ENCODE measurements at places on chromosomes 2 and 18. TPM values are rescaled to one million over a fixed set of nuclear protein-coding genes. Genes with fewer than 3 reads are reported as not detected.

GRCh38 chr18:55064760-55065159, 105.5 kb upstream of the CCDC68 start:
- no peaks in the 10 kb centered on the region for H3K4me1 ChIP-seq
- H3K27me3 ChIP-seq = no peaks in the 10 kb centered on the region
- H3K36me3 ChIP-seq = no peaks in the 10 kb centered on the region
- no peak for DNase-seq
- H3K4me3 ChIP-seq = no peak overlapping the region
- H3K27ac ChIP-seq = no peak overlapping the region

DNA sequence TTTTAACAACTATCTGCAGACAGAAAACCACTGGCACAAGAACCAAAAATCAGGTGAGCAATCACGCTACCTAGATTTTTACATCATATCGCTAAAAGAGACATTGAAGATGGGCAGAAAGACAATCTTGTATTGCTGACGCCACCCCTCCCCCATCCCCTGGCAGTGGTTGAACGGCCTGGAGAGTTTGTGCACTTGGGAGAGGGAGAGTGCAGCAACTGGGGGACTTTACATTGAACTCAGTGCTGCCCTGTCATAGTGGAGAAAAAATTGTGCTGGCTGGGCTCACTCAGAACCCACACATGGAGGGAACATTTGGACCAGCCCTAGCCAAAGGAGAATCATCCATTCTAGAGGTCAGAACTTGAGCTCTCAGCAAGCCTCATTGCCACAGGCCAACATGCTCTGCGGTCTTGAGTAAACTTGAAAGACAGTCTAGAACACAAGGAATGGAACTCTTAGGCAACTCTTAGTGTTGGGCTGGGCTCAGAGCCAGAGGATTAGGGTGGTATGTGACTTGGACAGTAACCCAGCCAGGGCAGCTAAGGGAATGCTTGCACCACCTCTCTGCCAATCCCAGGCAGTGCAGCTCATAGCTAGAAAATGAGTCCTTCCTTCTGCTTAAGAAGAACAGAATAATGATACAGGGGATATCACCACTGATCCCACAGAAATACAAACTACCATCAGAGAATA, 220.0 kb upstream of the CYP26B1 start:
- H3K36me3 ChIP-seq = no peaks in the 10 kb centered on the region
- H3K27ac ChIP-seq = peak overlapping the region; percentile 43
- H3K4me3 ChIP-seq = no peak overlapping the region
- H3K27me3 ChIP-seq = no peaks in the 10 kb centered on the region
- DNase-seq = peak; percentile 94

DNA sequence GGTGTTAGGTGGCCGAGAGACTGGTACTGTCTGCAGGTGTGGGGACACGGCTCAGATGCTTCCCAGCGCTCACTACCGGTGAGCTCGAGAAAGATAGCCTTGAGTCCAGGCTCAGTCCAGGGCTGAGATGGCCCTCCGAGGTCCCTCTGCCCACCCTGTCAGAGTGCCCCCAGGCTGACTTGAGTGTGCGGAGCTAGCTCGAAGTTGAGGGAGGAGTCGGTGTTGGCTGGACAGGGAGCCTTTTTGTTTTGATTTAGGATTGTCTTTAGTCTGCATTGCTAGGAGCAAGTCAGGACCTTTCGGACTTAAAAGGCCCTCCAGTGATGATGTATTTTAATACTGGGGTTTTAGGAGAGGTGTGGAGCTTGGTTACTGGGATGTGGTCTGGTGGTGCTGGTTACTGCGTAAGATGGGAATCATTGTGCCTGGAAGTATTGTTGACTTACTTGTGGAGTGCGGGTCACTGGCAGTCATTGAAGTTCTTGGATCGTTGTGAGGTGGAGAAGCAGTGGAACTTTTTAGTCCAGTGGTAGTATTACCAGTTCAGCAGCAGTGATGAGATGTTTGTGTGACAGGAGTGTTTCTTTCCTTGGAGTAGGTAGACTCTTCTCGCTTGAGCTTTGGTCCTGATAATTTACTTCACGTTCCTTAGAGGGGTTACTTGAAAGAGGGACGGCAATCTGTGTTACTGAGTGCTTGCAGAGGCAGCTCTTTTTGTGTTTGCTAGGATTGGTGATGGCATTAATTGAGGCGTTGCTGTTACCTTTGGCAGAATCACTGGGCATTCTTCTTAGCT, 633 bp downstream of the KIAA1328 start:
- peak; percentile 63 for DNase-seq
- no peaks in the 10 kb centered on the region for H3K27me3 ChIP-seq
- H3K27ac ChIP-seq = peak overlapping the region; percentile 69
- H3K4me1 ChIP-seq = peaks cover 21% of the 10 kb centered on the region
- no peaks in the 10 kb centered on the region for H3K36me3 ChIP-seq
- peak overlapping the region; percentile 86 for H3K4me3 ChIP-seq

- 0 out of 2 replicates have a peak, but pooled peaks cover 5% of the 10 kb centered on the region for H3K36me3 ChIP-seq
- H3K4me3 ChIP-seq = no peak overlapping the region
These were observed 148.4 kb downstream of the DOCK10 start for GRCh38 chr2:224893848-224894247.

The DHRS9 gene
- total RNA-seq = not detected

DNA sequence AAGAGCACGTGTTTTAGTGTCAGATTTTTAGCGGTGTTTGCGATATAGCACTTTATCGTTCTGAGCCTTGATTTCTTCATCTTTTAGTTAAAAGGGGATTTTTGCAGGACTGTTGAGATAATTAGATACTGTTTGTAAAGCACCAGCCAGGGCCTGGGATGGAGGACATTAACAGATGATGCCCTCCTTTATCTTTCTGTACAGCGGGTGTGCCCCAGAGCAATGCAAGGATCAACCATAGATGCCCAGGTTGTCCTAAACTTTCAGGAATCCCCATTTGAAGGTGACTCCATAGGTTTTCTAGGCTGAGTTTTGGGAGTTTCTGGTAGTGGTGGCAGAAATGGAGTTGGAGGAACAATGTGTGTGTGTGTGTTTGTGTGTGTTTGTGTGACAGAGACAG, 97.0 kb upstream of the SPRED2 start:
- DNase-seq = no peak
- H3K36me3 ChIP-seq = no peaks in the 10 kb centered on the region
- H3K4me3 ChIP-seq = no peak overlapping the region
- peaks cover 16% of the 10 kb centered on the region for H3K4me1 ChIP-seq

The CABLES1 gene
- 8.9 TPM for total RNA-seq

The C2orf72 gene
- total RNA-seq = 0.11 TPM

The TDRD15 gene
- not detected for total RNA-seq

- H3K27ac ChIP-seq = no peak overlapping the region
- no peak overlapping the region for H3K4me3 ChIP-seq
- DNase-seq = no peak
- no peaks in the 10 kb centered on the region for H3K27me3 ChIP-seq
- no peaks in the 10 kb centered on the region for H3K36me3 ChIP-seq
These were observed 79.8 kb upstream of the FHL2 start for GRCh38 chr2:105478670-105479069.

The NCKAP5 gene
- total RNA-seq = 0.65 TPM

The ACMSD gene
- total RNA-seq = not detected

- peaks cover 8% of the 10 kb centered on the region for H3K27me3 ChIP-seq
- peaks cover 28% of the 10 kb centered on the region for H3K4me1 ChIP-seq
- no peak overlapping the region for H3K4me3 ChIP-seq
- DNase-seq = peak; percentile 39
- no peaks in the 10 kb centered on the region for H3K36me3 ChIP-seq
- no peak overlapping the region for H3K27ac ChIP-seq
These were observed 49.8 kb upstream of the LGALSL start for GRCh38 chr2:64404002-64404731.

- no peak for DNase-seq
- H3K4me1 ChIP-seq = peaks cover 91% of the 10 kb centered on the region
- H3K27me3 ChIP-seq = no peaks in the 10 kb centered on the region
- H3K27ac ChIP-seq = peak overlapping the region; percentile 77
- no peaks in the 10 kb centered on the region for H3K36me3 ChIP-seq
These were observed 6.1 kb downstream of the ACTR3 start for GRCh38 chr2:113895819-113896563.

The HRH4 gene
- total RNA-seq = not detected

- no peaks in the 10 kb centered on the region for H3K36me3 ChIP-seq
- H3K4me3 ChIP-seq = no peak overlapping the region
- peak; percentile 61 for DNase-seq
- no peaks in the 10 kb centered on the region for H3K4me1 ChIP-seq
- no peak overlapping the region for H3K27ac ChIP-seq
These were observed 19.2 kb upstream of the TMEM177 start for GRCh38 chr2:119659601-119660342.

The GMPPA gene
- 72.2 TPM for total RNA-seq

The CABYR gene
- total RNA-seq = 4.9 TPM

The OSBPL6 gene
- 6.3 TPM for total RNA-seq

The ALKAL2 gene
- total RNA-seq = not detected

- peaks cover 15% of the 10 kb centered on the region for H3K4me1 ChIP-seq
- no peaks in the 10 kb centered on the region for H3K27me3 ChIP-seq
- no peak overlapping the region for H3K4me3 ChIP-seq
- H3K36me3 ChIP-seq = no peaks in the 10 kb centered on the region
- H3K27ac ChIP-seq = no peak overlapping the region
These were observed 23.9 kb downstream of the PECR start for GRCh38 chr2:216057688-216058193.

- no peaks in the 10 kb centered on the region for H3K27me3 ChIP-seq
- H3K36me3 ChIP-seq = no peaks in the 10 kb centered on the region
- H3K4me3 ChIP-seq = no peak overlapping the region
- DNase-seq = no peak
These were observed 38.3 kb upstream of the PTPN4 start for GRCh38 chr2:119721462-119721861.

The SF3B1 gene
- total RNA-seq = 216 TPM

DNA sequence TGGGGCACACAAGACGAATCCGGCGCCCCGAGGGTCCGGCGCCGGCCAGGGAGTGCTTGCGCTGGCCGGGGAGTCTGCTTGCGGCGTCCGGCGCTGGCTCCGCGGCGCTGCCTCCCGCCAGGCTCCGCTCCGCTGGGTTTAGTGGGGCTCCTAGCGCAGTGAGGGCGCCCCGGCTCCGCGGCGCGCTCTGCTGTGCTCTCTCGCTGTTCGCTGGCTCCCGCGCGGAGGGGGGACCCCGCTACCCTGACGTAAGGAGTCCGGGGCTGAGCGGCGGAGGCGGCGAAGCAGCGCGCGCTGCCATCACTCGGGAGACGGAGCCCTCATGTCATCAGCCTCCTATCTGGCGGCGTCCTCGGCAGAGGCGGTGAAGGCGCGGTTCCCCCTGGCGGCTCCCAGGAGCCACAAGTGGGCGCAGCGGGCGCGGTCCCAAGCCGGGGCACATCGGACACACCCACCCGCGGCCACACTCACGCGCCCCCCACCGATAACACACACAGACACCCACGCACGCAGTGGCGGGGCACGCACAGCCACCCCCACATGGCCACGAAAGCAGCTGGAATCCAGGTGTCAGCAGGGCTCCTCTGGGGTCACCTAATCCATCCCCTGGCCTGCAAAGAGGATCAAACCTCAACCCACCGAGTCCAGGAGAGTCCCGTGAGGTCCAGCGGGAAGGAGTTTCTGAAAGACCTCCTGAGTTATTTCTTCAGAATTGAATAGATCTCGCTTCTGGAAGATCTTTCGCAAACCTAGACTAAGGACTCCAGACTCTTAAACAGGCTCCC, at the start of gene C1QL2:
Gene C1QL2 (minus strand): TSS at position 189 of the 785 bp plus-strand sequence. CDS start 482 bp downstream, outside the sequence.
- peak; percentile 16 for DNase-seq
- H3K27me3 ChIP-seq = peaks cover 87% of the 10 kb centered on the region
- no peaks in the 10 kb centered on the region for H3K36me3 ChIP-seq
- 0 out of 2 replicates have a peak within 1 kb of the TSS, but pooled peaks have one; percentile 15 for H3K4me3 ChIP-seq
- H3K27ac ChIP-seq = no peak within 1 kb of the TSS
- H3K4me1 ChIP-seq = no peaks in the 10 kb centered on the region

The HOXD1 gene
- 0.13 TPM for total RNA-seq

GRCh38 chr2:18518116-18519111, 42.0 kb downstream of the RDH14 start:
- H3K4me3 ChIP-seq = no peak overlapping the region
- peak; percentile 64 for DNase-seq
- no peak overlapping the region for H3K27ac ChIP-seq
- no peaks in the 10 kb centered on the region for H3K27me3 ChIP-seq

GRCh38 chr2:154555710-154556109, 142.8 kb upstream of the KCNJ3 start:
- no peak overlapping the region for H3K4me3 ChIP-seq
- H3K4me1 ChIP-seq = no peaks in the 10 kb centered on the region
- H3K27me3 ChIP-seq = no peaks in the 10 kb centered on the region
- no peak overlapping the region for H3K27ac ChIP-seq
- no peak for DNase-seq

The DNER gene
- total RNA-seq = 0.65 TPM

The TUBB8B gene
- not detected for total RNA-seq

The DNAH6 gene
- not detected for total RNA-seq

The CCDC148 gene
- total RNA-seq = 0.13 TPM

DNA sequence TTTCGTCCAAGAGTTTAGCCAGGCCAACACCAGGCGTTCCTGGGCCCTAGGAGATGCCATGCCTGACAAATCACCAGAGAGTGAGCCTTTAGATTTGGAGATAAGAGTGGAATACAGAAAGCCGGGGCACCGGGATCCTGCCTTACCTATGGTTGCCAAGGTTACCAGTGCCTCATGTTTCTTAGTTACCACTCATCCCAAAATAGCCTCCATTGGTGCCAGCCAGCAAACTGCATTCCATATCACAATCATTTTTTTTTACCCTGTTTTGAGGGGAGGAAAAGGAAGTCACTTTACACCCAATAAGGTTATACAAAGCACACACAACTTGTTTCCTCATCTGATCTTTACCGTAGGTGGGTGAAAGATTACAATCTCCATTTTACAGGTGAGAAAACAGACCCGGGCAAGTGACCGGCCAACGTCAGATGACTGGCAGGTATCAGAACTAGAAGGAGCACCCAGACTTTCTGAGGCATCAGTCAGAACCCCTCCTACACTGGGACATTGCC, 48.3 kb upstream of the PDIA6 start:
- no peak overlapping the region for H3K27ac ChIP-seq
- H3K36me3 ChIP-seq = no peaks in the 10 kb centered on the region
- no peak for DNase-seq
- no peaks in the 10 kb centered on the region for H3K4me1 ChIP-seq
- no peak overlapping the region for H3K4me3 ChIP-seq
- H3K27me3 ChIP-seq = peaks cover 24% of the 10 kb centered on the region

- no peak overlapping the region for H3K4me3 ChIP-seq
- no peaks in the 10 kb centered on the region for H3K27me3 ChIP-seq
- DNase-seq = no peak
- peaks cover 59% of the 10 kb centered on the region for H3K36me3 ChIP-seq
- H3K4me1 ChIP-seq = no peaks in the 10 kb centered on the region
- no peak overlapping the region for H3K27ac ChIP-seq
These were observed 24.2 kb upstream of the SDC1 start for GRCh38 chr2:20249170-20249569.

- no peaks in the 10 kb centered on the region for H3K4me1 ChIP-seq
- no peaks in the 10 kb centered on the region for H3K36me3 ChIP-seq
- DNase-seq = peak; percentile 68
- H3K27me3 ChIP-seq = peaks cover 36% of the 10 kb centered on the region
- H3K4me3 ChIP-seq = no peak overlapping the region
These were observed 25.1 kb upstream of the ARHGAP25 start for GRCh38 chr2:68709421-68709911.

DNA sequence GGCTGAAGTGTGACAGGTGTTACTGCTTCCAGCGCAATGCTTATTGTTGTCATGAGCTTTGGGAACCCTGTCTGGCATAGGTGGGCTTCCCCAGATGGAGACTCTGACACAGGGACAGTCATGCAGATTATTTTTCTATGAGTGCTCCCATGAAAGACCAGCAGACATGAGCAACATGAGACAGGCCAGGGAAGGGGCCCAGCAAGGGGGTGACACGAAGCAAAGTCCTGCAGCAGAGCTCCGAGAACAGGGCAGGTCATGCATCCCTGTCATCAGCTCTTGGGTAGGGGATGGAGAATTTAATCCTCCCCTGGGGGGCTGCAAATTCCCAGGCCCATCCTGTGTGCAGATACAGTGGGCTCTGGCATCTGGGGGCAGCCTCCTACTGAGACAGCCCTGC, 77.4 kb downstream of the CTAGE1 start:
- no peaks in the 10 kb centered on the region for H3K27me3 ChIP-seq
- no peak overlapping the region for H3K27ac ChIP-seq
- no peaks in the 10 kb centered on the region for H3K36me3 ChIP-seq
- DNase-seq = no peak
- H3K4me1 ChIP-seq = peaks cover 21% of the 10 kb centered on the region

Data from GM23248 (cell line).